CD4-positive, alpha-beta T cell treated with Interleukin-4 for 1 hour (primary cell): ENCODE measurements at places on chromosomes 2 and 18.

DNA sequence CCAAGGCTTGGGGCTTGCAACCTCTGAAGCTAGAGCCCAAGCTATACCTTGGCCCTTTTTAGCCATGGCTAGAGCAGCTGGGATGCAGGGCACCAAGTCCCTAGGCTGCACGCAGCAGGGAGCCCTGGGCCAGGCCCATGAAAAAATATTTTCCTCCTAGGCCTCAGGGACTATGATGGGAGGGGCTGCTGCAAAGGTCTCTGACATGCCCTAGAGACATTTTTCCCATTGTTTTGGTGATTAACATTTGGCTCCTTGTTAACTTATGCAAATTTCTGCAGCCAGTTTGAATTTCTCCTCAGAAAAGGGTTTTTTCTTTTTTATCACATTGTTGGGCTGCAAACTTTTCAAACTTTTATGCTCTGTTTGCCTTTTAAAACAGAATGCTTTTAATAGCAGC is 56.9 kb upstream of the LHCGR start:
- no peak for DNase-seq

- peak; percentile 19 for DNase-seq
These were observed 32.2 kb upstream of the MAP3K20 start for GRCh38 chr2:173043476-173043875.

DNA sequence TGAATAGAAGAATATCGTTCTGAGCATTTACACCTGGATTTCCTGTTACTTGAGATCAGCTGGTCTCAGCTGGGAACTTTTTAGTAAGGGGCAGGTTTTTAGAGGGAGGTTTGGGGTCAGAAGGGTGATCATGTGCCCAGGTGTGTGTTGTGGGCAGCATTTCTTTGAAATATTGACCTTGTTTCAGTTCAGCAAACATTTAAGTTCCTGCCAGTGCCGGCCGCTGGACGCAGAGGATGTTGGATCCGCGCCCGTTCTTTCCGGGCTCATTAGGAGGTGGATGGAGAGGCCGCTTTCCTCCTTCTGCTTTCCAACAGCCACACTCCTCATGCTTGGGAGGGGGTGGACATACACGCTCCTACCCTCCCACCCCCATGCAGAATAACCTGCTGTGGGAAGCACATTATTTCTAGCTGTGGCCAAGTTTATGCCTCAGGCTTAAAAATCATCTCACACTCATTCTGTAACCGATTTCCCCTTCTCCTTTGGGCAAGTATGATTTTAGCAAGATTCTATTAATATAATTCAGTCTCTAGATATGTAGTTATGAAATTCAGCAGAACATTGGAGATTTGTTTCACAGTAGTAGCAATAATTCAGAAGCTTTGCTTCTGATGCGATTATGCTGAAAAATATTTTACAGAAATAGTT is 131.4 kb downstream of the ZNF236 start:
- no peak for DNase-seq

DNA sequence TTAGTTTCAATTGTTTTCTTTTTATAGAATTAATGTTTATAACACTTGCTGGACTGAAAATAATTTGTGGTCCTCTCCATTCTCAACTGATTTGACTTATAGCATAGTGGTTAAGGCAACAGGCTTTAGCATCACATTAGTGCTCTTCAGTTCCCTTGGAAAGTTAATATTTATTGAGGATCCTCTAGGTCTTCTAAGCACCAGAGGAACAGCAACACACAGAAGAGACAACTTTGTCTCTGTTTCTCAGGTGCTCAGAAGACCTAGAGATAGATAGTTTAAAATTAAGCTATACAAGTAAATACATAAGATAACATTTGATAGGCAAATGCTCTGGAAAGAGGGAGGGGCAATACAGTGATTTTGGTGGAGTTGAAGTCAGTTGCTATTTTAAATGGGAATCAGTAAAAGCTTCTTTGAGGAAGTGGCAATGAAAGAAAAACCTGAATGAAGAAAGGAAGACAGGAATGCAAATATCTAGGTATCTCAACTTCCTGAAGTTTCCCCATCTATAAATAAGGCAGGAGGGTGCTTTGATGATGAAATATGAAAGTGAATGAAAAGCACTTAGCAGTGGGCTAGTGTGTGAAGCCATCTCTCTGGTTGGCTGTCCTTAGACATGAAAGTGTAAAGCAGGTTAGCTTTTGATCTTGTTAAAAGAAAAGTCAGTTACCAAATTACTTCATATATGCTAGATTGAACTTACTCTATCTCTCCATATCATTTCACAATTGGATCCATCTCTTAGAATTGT is 7.9 kb downstream of the NEUROD1 start:
- DNase-seq, result no peak

DNA sequence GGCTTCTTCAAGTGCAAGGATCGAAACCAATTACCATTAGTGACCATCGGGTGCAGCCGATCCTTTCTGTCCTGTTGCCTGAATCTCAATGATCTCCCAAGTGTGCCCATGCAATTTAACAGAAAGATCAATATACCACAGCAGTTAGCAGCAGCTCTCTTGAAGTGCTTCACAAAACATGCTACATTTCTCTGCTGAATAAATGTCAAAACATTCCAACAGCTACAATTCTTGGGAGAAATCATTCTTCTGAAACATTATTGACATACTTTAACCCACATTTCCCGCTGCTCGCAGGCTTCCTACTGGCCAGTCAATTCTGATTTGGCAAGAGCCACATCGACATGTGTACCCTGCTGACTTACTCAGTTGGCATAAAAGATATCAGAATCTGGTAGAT is 907.7 kb downstream of the TMEM182 start:
- DNase-seq, result no peak

DNA sequence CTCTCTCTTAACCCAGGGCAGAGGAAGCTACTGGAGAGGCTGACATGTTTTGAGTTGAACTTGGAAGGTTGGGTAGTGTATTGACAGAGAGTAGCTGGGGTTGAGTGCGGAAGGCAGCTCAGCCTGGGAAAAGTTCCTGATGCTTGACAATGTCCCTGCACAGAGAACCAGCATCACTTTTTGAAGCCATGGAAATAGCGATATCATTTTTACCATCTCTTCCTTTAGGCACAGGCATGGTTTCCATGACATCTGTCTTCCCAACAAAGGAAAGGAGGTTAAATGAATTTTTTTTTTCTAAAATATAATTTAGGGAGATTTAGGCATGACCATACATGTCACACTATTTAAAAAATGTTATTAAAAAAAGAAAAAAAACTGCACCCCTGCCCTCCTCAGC is 78.3 kb upstream of the KCNE4 start:
- no peak for DNase-seq

- no peak for DNase-seq
These were observed 41.3 kb upstream of the ACAA2 start for GRCh38 chr18:49854681-49855080.

GRCh38 chr2:9658972-9659371 is 28.2 kb upstream of the YWHAQ start:
- no peak for DNase-seq

GRCh38 chr2:207869784-207870778 is 100.4 kb upstream of the FZD5 start:
- DNase-seq, result no peak

GRCh38 chr18:47777626-47778025 is 152.8 kb downstream of the SMAD2 start:
- DNase-seq, result no peak

GRCh38 chr2:50753234-50753633 is 278.7 kb downstream of the NRXN1 start:
- DNase-seq, result no peak

GRCh38 chr2:203650860-203651613 is 55.4 kb upstream of the CD28 start:
- DNase-seq, result no peak

DNA sequence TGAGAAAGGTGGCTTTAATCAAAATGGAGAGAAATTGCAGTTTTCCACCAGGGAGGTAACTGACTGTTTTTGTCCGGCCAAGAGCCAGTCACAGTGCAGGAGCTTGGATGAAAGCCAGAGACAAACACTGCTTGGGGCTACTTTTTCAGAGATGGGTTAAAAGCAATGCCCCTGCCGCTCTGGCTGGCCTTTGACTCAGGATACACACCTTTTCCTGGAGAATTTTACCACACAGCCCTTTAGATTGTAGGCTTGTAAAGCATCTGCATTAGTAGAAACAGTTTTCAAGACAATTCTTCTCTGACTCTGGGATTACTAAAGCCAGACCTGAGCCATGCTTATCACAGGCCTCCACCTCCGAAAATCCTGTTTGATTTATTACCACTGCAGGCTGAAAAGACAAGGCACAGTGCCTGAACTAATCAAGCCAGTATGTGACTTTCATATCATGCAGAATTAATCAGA is 79.7 kb downstream of the CCBE1 start:
- no peak for DNase-seq

- peak; percentile 5 for DNase-seq
These were observed 190.4 kb downstream of the MYO3B start for GRCh38 chr2:170368370-170368769.

- DNase-seq, result no peak
These were observed 258.8 kb downstream of the NEDD4L start for GRCh38 chr18:58302811-58303210.

GRCh38 chr2:23993736-23994269 is 16.1 kb upstream of the MFSD2B start:
- no peak for DNase-seq

DNA sequence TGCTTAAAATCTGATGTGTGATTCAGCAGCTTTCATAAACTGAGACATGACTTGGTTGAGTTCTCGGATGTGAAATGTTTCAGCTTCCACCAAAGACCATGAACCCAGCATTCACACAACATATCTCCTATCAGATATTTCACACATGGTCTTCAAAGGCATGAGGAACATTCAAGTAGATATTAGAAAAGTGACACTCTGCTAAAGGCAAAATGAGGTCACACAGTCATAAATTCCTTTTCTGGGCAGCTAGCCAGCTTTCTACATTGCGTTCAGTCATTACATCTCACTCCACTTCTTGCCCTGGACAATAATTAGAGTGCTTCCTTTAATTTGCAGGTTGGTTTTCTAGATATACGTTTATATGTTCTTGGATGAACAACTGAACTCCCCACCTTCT is 96.7 kb downstream of the GAREM1 start:
- DNase-seq, result no peak

- no peak for DNase-seq
These were observed 32.2 kb downstream of the GPR39 start for GRCh38 chr2:132448771-132449170.

- DNase-seq, result peak; percentile 2
These were observed 72.3 kb downstream of the BARD1 start for GRCh38 chr2:214737188-214737587.

GRCh38 chr18:10757349-10757748 is 231.5 kb downstream of the NAPG start:
- DNase-seq, result no peak

- DNase-seq, result no peak
These were observed 748 bp upstream of the ZNF804A start for GRCh38 chr2:184597571-184597991.

DNA sequence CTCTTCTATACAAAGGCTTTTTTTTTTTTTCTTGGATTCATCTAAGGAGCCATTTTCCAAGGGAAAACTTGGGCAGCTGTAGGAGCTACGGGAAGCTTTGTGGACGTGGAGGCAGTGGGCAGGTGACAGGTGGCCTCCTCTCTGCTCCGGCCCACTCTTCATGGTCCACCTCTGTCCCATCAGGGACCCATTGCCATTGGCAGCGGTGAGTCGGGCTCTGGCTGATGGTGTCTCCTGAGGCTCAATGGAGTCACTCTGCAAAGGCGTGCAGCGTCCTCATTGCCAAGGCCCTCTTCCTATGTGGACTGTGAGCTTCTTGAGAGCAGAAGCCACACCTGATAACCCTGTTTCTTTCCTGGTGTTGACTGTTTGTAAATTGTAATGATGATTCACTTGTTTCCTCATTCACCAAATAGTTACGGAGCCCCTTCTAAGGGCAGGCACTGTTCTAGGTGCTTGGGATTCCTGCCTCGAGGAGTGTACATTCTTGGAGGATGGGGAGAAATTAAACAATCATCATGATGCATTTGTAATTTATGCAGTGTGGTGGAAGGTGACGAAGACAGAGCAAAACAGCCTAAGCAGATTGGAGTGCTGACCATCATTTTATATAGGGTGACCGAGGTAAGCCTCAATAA is 240.3 kb upstream of the HS6ST1 start:
- DNase-seq, result no peak
